ENCODE measurements at places on chromosomes 7 and 10. TPM values are rescaled to one million over a fixed set of nuclear protein-coding genes. Genes with fewer than 3 reads are reported as not detected.
A peak's percentile ranks its signal among the peaks of the same experiment; 100 is the strongest.

DNA sequence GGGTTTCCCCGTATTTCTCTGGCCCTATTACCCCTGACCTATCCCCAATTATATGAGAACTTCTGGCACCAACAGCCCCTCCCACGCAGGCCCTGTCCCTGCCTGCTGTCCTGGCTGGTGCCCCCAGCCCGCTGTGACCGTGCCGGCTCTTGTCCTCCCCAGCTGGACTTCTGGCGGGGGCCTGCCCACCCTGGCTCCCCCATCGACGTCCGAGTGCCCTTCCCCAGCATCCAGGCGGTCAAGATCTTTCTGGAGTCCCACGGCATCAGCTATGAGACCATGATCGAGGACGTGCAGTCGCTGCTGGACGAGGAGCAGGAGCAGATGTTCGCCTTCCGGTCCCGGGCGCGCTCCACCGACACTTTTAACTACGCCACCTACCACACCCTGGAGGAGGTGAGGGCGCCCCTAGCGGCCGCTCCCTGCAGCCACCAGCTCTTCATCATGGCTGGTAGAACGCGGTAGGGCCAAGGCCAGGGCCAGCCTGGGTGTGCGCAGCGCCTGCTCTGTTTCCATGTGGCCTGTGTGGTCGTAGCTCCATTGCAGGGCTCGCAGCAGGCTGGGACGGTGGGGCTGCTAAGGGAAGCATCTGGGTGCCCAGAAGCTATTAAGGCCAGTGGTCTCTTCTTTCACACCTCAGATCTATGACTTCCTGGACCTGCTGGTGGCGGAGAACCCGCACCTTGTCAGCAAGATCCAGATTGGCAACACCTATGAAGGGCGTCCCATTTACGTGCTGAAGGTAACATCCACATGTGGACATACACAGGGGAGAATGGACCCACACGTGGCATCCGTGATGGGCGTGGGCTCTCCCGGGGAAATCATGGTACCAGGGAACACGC, 1.4 kb downstream of the CPA1 start:
- DNase-seq: peak; percentile 11

DNA sequence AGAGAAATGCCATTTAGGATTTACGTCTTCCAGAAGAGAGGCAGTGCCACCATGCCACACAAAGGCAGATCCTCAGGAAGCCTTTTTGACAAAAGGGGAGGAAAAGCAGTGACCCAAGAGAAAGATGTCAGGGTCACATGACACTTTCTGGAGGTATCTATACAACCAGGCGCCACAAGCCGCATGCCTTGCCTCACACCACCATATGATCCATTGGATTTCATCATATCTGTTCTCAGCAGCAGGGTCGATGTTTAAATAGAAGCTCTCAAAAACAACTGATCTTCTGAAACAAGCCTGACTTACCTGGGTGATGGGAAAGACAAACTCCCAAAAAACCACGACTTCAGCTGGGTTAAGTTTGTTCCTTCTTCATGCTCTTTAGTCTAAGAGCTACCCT, 52.5 kb upstream of the UNC5B start:
- DNase-seq: no peak

- no peak for DNase-seq
Measured at GRCh38 chr7:79420464-79420863, 33.0 kb downstream of the MAGI2 start.

DNA sequence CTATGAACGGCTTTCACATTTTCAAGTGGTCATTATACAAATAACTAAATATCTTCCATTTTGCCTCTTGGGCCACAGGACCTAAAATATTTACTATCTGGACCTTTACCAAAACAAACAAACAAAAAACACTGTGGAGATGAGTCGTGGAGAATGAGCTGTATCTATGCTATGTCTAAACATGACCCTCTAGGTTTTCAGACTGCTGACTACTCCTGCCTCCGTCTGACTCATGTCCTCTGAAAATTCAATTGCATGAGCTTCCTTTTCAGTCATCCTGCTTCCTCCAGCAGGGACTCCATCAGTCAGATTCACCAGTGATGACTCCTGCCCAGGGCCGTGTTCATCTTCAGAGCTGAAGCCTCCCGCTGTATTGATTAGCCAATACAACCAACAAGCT, 96.8 kb downstream of the COL28A1 start:
- no peak for DNase-seq

SLC26A5 gene
- not detected for total RNA-seq

DNA sequence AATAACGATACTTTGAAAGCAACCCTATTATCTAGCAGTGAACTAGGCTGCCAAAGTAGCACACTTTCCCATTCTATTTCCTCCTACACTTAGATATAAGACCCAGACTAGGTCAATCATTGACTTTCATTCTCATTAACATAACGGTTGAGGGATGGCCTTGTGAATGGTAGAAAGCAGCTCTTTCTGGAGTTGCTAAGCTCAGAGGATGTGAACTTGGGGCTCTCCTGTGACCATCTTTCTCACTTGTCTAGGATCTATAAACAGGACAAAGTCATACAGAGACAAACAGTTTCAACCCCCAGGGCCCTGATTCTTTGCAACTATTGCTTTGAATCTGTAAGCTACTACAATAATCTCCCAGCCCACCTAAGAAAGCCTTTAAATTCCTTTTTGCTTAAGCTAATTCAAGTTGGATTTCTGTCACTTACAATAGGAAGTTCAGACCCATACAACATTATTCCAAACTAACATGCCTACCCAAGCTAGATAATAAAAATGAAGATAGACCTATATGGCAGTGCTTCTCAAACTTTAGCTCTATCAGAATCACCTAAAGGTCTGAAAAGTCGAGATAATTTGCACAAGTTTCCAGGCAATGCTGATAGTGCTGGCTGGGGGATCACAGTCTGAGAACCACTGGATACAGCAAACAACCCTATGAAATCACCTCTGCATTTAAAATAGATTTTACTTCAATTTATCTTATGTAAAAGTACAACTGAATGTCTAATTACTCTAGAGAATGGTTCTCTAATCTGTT, 16.7 kb downstream of the P4HA1 start:
- no peak for DNase-seq

DNA sequence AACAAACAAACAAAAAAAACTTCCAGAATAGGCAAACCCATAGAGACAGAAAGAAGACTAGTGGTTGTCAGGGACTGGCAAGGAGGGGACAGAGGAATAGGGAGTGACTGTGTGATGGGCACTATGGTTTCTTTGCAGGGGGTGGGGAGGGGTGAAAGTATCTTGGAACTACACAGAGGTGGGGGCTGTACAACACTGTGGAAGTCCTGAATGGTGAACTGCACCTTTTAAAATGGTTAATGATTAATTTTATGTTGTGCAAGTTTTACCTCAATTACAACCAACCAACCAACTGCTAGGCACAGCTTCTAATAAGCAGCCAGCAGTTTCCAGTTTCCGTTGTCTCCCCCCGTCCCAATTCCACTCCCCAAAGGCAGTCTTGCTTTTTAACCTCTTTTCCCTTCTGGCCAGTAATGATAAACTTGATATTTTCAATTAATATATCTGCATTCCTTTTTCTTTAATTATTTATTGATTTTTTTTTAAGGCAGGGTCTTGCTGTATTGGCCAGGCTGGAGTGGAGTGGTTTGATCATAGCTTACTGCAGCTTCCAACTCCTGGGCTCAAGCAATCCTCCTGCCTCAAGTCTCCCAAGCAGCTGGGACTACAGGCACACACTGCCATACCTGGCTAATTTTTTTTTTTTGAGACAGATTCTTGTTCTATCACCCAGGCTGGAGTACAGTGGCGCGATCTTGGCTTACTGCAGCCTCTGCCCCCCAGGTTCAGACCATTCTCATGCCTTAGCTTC, 46.8 kb downstream of the HIP1 start:
- DNase-seq: no peak

- DNase-seq: peak; percentile 35
Measured at GRCh38 chr10:73956476-73957359, 41.2 kb upstream of the VCL start.

FKBP9 gene
- total RNA-seq: 2.3 TPM

DNA sequence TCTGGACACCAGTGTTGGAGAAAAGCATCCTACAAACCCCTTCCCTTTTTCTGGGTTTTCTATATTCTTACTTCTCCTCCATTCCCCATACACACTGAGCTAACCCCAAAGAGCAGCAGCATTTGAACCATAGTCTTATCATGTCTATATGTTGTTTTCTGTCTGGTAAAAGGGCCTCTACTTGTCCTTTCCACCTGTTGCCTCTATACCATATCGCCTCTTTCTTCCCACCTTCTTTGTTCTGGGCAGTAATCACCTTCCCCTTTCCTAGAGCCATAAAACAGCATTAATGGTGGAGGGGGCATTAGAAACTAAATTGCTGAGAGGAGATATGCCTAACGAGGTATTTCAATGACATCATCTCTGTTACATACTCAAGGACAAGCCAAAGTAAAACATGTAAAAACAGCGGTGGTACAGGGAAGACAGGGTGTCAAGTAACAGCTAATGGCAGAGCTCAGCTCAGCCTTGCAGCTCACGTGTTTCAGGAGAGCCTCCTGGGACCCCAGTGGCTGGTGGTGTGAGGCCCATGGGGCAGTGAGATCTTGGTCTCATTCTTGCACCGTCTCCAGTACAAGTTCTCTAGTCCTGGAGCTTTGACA, 20.6 kb downstream of the NPY start:
- DNase-seq: no peak

DNA sequence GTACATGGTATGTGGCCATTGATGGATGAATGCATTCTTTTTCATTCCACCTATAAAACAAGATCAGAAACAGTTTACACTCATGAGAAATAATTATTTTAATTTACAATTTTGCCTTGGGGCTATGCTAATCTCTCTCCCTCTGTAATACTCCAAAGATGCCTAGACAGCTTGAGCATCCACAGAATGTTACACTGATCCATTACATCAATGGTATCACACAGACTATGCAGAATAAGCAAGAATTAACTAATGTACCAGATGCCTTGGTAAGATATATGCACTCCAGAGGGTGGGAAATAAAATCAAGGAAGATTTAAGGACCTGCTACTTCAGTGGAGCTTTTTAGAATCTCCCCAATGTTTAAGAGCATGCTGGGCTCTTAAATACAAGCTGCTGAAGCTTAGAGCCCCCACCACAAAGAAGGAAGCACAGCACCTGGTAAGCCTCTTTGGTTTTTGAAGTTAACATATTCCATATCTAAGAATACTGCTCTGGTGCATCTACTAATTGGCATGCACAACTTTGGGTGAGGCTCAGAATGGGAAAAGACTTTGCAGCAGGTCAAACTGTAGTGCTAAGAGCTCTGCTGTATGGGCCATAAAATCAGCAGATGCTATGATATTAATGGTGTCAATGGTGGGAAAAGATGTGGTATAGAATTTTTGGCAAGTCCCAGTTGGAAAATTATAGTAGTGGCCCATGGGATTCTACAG, 219.6 kb downstream of the SLC25A13 start:
- DNase-seq: no peak

GRCh38 chr10:101056365-101057151, 5.2 kb upstream of the KAZALD1 start:
- no peak for DNase-seq

DNA sequence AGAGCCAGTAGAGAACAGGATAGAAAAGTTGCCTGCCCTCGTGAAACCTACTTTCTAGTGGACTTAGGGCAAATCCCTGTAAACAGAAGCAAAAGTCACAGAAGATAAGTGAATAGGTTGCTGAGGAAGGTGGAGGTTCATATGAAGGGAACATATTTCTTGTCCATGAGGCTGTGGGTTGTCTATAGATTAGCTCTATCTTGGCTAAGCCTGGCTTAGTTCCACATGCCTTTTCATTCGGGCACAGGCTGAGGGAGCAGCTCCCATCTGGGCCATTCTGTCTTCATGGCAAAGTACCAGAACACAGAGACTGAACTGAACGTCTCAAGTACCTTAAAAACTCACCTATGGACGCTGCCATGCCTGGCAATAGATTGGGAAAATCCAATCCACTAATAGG, 45.3 kb downstream of the BZW2 start:
- DNase-seq: no peak

TLX1 gene
- total RNA-seq: not detected

GRCh38 chr10:77433546-77433945, 204.1 kb downstream of the KCNMA1 start:
- DNase-seq: no peak

DNA sequence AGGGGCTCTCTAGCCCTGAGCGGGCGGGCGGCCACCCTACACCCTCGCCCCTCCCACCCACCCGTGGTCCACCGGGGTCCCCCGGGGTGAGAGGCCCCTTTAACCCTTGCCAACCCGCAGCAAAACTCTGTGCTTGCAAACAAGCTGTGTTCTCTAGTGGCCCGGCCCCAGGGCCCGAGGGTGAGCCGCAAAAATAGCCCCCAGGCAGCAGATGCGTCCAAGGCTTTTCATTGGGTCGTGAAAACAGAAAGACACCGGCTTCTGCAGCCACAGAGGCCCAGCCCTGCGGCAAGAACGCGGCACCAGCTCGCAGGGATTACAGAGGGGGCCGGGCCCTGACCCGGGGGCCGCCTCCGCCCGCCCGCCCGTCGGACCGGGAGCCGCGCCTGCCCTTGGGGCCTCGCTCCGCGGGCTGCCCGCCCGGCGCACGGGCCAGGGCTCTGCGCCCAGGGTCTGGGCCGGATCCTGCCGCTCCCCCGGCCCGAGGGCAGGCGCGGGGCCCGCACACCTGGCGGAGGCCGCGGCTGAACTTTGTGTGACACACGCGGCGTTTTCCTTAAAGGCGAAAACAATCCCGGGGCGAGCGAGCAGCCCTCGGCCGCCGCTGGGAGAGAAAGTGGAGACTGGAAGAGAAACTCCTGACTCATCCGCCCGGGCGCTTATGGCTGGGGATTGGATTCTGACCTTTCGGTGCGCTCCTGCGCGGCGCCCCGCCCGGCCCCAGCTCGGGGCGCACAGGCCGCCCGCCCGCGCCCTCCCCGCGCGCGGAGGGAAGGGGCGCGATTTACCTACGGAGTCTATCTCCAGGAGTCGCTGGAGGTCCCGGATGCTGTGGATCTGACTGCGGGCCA, 2.8 kb downstream of the PDGFA start:
- no peak for DNase-seq

DNA sequence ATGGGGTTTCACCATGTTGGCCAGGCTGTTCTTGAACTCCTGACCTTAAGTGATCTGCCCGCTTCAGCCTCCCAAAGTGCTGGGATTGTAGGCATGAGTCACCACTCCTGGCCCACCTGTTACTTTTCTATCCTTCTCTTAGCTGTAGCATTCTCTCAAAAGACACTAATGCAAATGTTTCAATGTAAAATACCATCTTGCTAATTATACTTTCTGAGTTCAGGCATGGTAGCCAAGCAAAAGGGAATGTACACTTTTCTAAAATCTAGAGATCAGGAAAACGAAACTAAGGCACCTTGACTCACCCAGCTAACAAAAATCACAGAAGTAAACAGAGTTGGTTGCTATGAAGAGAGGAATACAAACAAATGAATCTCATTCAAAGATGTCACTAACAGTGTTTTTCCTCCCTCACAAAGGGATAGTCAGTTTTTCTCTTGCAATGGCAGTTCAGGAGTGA, 401.0 kb upstream of the NRP1 start:
- DNase-seq: no peak

AP4M1 gene
- 8.4 TPM for total RNA-seq
